ENCODE measurements at places on chromosomes 3 and 15.

- DNase-seq = no peak
Observed at GRCh38 chr3:128907706-128908445, 28.5 kb downstream of the ACAD9 start.

DNA sequence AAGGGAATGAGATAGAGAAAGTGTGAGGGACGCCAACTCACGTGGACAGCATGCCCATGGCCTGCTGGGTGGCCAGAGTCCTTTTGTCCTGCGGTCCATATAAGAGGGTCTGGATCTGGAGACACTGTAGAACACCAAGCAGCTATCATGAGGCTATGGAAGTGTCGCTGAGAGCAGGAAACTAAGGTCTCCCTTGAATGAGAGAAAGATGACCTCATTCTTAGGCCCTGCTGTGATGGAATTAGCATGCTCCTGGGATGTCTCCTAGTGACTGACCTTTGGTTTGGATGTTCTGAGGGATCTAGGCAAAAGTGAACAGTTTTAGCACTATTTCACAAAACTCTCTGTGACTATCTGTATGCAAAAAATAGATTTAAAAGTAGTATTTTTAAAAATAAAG lies 34.4 kb downstream of the SYNM start:
- no peak for DNase-seq

DNA sequence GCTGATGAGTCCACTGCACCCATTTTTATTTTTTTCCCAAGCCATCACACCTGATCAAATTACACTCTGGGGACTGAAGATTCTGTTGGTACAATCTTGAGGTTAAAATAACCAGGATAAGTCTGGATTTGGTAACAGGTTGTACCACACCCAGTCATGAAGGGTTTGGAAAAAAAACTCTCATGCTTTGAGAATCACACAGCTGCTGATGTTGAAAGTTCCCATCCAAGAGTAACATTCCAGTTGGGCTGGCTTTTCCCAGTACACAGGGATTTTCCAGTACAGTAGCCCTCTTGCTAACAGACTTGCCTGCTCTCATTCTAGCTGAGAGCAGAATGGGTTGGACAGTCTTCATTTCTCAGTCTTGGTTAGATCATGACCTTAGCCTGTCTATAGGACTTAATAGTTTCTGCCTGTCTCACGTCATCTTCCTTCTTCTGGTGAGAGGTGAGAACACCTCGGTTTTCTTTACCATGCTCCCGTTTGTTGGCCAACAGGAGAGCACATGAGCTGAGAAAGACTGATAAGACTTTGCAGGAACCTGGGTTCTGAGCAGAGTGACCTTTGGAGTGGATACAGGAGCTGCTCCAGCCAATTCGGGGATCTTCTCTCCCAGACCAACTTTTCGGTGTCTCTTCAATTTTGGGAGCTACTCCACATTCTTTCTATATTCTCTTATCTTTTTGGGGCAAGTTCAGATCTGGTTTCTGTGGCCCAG lies 300.1 kb upstream of the LYSMD4 start:
- no peak for DNase-seq

- no peak for DNase-seq
Observed at GRCh38 chr3:8562081-8562595, 60.5 kb downstream of the LMCD1 start.

DNA sequence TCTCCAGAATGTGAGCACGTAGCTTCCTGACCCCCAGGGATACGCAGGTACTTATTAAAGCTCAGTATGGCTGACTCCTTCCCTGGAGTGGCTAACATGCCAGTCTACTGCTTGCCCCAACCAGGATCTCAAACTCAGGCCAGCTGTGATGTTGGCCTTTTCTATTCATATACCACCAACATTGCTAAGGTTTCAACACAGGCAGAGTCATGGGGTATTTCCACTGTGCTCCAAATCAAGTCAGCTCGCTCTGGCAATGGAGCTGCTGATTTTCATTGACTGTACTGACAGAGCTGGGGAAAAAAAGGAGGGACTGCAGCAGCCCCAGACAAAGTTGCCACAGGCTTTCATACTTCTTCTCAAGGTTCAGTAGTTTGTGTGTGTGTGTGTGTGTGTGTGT lies 87.0 kb downstream of the CFAP20DC start:
- DNase-seq = no peak

- no peak for DNase-seq
Observed at GRCh38 chr3:29370476-29371420, 89.9 kb downstream of the RBMS3 start.
